ENCODE measurements at places on chromosomes 3 and 15.

DNA sequence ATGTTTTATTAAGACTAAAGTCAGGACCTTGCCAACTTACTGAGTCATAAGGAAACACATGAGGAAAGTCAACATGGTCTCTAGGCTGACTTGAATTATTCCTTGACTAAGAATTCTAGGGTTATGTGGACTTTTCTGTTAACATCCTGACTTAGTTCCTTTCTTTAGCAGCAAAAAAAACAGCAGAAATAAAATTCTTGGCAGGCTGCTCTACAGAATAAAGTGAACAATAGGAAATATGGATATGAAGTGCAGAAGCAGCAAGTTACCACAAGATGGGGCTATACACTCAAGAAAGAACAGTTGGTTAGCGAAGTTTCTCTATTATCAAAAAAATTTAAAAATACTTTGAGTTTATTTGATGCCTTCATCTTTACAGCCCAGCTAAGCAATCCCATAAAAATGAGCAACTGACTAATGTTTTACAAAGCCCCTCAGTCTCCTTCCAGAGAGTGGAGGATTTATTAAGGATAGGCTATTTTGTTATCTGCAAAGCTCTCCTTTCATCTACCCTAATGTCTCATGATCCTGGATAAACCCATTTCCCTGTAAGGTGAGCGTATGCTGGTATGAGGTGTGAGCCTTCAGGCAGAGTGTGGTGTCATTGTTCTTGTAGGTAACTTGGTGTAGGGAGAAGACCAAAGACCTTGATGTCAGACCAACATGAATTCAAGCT lies 23.1 kb upstream of the MCCC1 start:
- peak; percentile 71 for DNase-seq

DNA sequence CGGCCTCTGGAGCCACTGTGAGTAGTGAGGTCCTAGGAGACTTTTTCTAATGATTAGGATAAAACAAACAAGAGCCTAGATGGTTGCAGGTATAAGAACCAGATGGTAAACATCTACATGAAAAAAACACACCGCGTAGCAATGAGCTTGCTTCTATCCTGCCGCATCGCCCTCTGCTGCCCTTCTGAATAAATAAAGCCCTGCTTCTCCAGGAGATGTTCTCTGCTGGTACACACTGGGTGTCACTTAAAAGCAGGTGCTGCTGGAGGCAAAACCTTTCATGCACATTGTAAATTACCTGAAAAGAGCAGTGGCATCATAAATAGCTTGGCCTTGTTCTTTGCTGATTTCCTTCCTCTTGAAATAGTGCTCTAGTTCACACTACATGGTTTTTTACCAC lies 164.4 kb upstream of the TOPAZ1 start:
- no peak for DNase-seq

DNA sequence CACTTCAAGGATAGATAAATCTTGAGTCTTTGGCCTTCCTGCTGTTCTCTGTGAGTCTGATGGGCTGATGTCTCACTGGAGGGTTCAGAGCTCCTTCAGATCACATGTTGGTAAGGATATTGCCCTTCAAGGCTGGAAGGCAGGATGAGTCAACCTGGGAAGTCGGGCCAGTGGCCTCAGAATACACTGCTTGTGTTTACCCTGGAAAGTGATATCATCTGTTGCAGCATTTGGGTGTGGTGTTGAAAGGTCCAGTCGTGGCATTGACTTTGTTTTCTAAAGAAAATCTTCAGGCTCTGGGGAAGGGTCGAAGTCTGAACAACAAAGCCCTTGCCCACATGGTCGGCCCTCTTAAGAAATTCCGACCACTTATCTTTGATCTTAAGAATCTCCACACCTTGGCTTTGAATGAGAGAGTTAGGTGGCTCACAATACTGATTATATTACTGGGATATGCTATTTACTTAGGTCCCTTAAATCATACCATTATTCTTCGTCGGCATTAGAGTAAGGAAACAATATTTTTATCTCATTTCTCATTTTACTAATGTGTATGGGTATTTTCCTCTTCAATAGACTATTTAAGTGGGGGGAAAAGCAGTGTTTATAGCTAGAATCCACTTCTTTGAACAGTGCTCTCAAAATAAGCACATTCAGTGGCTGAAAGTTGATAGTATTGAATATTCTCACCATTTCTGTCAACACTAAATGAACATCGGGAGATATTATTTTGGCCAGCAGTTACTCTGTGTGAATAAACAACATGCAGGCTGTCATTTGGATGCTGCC lies 303.9 kb upstream of the RASGRP1 start:
- DNase-seq = peak; percentile 99

DNA sequence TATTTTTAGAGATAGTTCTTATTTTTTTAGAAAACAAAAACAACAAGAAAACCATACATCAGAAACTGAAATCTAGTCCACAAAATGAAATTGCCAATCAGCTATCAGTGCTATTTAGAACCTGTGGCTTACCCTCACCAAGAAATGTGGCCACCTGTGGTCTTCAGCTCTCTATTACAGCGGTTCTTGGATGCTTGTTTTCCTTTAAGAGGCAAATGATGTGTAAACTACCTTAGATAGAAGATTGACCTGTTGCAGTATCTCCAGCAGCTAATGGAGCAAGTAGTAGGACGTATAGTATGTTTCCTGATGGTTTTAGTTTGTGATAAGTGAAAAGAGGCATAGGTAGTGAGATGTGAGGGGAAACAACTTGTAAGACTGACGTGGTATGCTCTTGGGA lies 21.2 kb downstream of the TFG start:
- no peak for DNase-seq

DNA sequence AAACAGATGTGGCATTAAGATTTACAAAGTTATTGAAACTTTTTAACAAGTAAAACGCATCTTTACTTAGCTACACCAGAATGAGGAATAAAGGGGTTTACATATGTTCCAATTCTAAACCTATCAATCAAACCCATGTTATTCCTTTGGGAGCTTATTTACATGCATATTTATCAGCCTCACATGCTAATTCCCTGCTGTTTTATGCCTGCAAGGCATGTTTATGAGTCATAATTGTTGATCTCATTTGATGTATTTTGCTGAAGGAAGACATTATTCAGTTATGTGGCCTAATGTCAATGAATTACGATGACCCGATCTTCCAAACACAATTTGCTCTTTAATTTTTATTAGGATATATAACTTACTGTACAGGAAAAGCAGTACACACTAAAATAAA lies 272.9 kb downstream of the TBC1D5 start:
- DNase-seq = peak; percentile 21

- DNase-seq = no peak
These were observed 39.4 kb downstream of the CMC1 start for GRCh38 chr3:28280781-28281180.

GRCh38 chr3:37624276-37624675 lies 237.4 kb upstream of the CTDSPL start:
- no peak for DNase-seq

- DNase-seq = peak; percentile 94
These were observed 57.8 kb downstream of the NEK10 start for GRCh38 chr3:27311400-27311799.

DNA sequence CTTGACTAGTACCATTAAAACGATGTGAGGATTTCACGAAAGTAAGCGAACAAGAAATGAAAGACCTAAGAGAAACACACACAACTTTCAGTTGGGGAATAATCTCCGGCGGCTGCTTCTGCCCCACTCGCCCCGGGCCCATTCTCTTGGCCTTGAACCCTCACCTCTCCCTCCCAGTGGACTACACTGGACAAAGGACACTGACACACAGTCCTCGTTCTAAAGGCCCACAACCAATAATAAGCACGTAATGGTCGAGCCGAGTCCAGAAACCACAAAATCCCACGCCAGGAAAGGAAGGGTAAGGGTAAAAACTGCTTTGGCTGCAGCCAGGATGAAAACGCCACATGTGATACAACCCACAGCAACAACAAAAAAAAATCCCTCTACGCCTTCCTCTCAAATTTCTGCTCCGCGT lies 469 bp downstream of the ZNF770 start:
- no peak for DNase-seq

DNA sequence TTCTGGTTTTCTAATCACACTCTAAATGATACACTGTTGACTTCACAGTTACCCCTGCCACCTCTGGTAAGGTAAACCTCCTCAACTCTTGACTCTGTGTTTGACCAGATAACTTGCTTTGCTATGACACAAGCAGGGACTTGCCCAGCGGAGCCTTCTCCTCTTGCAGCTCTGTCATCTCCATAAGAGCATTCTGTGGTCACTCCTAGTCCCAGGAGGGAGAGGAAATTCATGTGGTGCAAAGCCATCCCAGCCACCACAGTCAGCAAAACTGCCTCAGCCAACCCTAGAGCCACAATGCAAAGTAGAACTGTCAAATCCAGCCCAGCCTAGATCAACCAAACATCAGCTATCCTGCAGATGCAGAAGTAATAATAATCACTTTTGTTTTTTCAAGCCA lies 144.7 kb upstream of the GADL1 start:
- DNase-seq = no peak

- DNase-seq = no peak
These were observed 267 bp downstream of the CLDN18 start for GRCh38 chr3:138010273-138010590.

DNA sequence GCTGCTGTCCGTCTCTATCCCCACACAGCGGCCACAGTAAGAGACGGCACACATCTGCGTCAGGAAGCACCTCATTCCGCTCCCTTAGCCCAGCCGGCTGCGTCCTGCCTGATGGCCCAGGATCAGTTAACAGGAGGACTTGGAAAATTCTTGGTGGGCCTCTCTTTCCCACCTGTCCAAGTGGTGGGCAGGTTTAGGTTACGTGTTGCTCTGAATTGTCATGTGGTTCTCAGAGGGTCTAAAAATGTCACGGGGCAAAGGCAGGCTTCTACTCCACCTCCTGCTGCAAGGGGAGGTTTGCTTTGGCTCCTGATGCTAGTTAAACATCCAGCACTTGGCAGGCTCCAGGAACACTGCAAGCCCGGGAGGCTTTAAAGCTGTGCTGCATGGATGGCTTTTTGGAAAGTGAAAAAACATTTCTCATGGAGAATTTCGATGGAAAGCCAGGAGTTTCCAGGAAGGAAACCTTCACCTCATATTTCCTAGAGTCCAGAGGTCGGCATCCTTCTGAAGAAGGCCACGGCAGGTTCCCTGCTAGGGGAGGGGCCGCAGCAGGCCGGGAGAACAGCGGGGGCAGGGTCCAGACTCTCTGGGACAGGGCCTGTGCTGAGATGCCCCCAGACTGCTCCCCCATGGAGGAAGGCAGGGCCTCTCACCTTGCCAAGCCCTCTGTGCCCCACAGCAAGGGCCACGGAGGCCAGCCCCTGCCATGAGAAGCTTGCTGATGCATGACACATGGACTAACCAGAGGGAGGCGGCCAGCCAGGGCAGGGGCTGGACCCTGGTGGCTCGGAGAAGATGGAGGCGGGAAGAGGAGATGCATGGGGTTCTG lies 10.8 kb downstream of the CTSH start:
- DNase-seq = no peak

- peak; percentile 49 for DNase-seq
These were observed 41.9 kb upstream of the ABHD10 start for GRCh38 chr3:111936967-111937366.

DNA sequence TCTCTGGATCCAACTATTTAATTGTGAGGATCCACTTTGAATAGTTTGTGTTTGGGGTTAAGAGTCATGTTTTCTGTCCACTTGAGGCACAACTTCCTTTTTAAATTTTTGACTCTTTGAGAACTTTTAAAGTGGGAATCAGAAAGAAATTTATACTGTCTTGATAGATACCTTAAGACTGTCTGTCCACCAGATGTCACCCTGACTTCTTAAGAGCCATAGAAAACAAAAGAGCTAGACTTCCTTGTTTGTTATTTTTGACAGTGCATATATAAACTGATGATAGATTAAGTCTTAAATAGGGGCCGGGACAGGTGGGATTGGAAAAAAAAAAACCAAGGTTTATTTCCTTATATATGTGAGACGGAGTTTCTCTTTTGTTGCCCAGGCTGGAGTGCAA lies 52.1 kb upstream of the WDR72 start:
- peak; percentile 11 for DNase-seq

GRCh38 chr3:183085634-183086390 lies 13.5 kb downstream of the MCCC1 start:
- DNase-seq = peak; percentile 32

- DNase-seq = no peak
These were observed 8.7 kb upstream of the ST3GAL6 start for GRCh38 chr3:98754483-98754882.

GRCh38 chr15:101496198-101496986 lies 6.9 kb upstream of the PCSK6 start:
- no peak for DNase-seq

DNA sequence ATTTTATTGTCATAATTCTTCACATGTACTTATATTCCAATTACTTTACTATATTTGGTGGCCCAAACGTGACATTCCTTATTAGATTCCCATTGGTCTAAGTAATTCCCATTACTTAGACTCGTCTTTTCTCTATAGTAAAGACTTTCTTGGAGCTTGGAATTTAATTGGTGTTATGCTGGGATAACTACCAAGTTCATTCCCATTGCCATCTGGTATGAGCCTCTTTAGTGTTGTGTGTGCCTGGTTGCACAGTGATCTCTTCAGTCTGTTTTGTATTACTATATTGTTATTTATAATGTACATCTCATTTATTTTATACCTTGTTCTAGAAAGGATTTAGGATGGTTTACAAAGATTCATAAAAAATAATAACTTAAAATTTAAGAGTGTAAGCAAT lies 27.8 kb downstream of the TMEM108 start:
- DNase-seq = no peak

DNA sequence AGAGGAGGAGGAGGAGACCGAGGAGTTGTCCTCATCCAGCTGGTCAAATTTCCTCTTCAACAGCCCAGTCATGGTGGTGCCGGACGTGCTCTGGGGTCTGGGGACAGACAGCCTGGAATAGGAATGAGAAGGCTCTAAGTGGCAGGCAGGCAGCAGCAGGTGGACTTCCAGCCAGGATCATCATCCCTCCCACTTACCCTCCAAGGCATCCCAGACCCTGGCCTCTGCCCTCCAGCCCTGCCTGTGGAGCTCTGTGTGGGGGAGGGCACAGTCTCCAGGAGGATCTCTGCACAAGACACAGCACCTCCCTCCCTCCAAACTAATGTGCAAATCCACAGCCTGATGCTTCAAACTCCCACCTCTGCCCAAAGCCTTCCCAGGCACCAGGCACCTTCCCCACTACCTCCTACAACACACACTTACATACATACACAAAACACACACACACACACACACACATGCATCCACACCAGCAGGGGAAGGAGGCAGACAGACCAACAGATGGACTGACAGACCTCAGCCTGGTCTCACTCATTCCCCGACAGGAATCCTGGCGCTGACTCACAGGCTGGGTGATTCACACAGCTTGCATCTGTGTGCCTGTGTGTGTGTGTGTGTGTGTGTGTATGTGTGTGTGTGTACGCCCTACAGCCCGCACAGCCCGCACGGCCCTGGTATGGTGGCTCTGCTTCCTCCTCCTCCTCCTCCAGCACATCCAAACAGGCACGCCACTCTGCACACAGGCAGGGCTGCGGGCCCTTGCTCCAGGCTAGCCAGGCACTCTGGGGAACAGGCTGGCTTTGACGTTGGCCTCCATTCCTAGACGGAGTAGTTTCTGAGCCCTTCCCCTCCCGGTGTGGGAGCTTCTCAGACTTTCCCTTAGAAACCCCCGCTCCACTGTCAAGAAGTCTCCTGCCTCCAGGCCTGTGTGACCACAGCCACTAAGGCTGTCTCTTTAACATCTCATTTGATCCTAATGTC lies 6.5 kb downstream of the CSRNP1 start:
- DNase-seq = peak; percentile 98

GRCh38 chr3:46604127-46604526 lies 8.2 kb upstream of the FAM240A start:
- DNase-seq = no peak

- DNase-seq = no peak
These were observed 38.3 kb upstream of the TRA2B start for GRCh38 chr3:185976100-185976499.

Measured in fibroblast of mammary gland (primary cell).